Panc1 (cell line): ENCODE measurements at places on chromosomes 4 and X. TPM values are rescaled to one million over a fixed set of nuclear protein-coding genes. Genes with fewer than 3 reads are reported as not detected.

The SYP gene
- total RNA-seq = 12.4 TPM

The RNF128 gene
- 5.0 TPM for total RNA-seq

The ELOVL6 gene
- 0.54 TPM for total RNA-seq

The FHDC1 gene
- 0.21 TPM for total RNA-seq

The ATP8A1 gene
- 0.80 TPM for total RNA-seq

The ZMAT1 gene
- 5.7 TPM for total RNA-seq

The PCSK1N gene
- 17.8 TPM for total RNA-seq

The RHOXF1 gene
- 0.41 TPM for total RNA-seq

The FRG2 gene
- not detected for total RNA-seq

The EXOC1L gene
- total RNA-seq = not detected

The IL2 gene
- 0.57 TPM for total RNA-seq

The UNC5C gene
- total RNA-seq = 8.2 TPM

The IL1RAPL2 gene
- total RNA-seq = not detected

The ETDC gene
- not detected for total RNA-seq

The CXCL9 gene
- not detected for total RNA-seq

The CYBB gene
- total RNA-seq = 0.23 TPM

The GPRASP1 gene
- 5.0 TPM for total RNA-seq

The FOXR2 gene
- total RNA-seq = not detected

The SPRY1 gene
- total RNA-seq = 77.8 TPM

DNA sequence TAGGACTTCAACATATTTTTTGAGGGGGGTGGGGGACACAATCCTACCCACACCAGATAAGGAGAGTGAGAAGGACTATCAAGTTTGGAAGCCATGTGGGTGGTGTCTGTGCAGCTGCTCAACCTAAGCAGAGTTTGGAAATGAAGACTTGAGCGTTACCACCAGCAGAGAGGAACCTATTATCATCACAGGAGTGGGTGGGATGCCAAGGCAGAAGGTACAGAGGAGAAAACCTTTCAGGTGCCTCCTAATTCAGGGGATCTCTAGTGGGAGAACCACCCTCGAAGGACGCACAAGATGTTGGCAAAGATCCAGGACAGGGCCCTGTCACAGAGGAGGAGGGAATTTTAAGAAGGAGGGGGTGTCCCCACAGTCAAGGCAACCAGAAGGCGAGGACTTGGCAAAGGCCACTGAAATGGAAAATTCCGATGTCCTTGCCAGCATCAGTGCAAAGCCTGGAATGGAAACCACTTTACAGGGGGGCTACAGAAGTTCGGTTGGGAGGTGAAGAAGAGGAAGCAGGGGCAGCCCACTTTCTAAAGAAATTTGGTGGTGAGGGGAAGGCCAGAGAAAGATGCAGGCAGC is 8.4 kb upstream of the GPM6B start:
- H3K27ac ChIP-seq = no peak overlapping the region
- H3K27me3 ChIP-seq = no peaks in the 10 kb centered on the region
- H3K4me3 ChIP-seq = no peak overlapping the region
- H3K4me1 ChIP-seq = no peaks in the 10 kb centered on the region
- H3K36me3 ChIP-seq = no peaks in the 10 kb centered on the region
- no peak for DNase-seq

- H3K4me1 ChIP-seq = no peaks in the 10 kb centered on the region
- H3K27me3 ChIP-seq = no peaks in the 10 kb centered on the region
- no peak overlapping the region for H3K27ac ChIP-seq
- no peak for DNase-seq
Observed at GRCh38 chr4:137694138-137694537, 161.8 kb upstream of the PCDH18 start.

GRCh38 chr4:179817317-179817716 is 2375.1 kb upstream of the AGA start:
- H3K27me3 ChIP-seq = no peaks in the 10 kb centered on the region
- no peaks in the 10 kb centered on the region for H3K4me1 ChIP-seq
- no peak overlapping the region for H3K4me3 ChIP-seq
- H3K27ac ChIP-seq = no peak overlapping the region
- no peaks in the 10 kb centered on the region for H3K36me3 ChIP-seq

DNA sequence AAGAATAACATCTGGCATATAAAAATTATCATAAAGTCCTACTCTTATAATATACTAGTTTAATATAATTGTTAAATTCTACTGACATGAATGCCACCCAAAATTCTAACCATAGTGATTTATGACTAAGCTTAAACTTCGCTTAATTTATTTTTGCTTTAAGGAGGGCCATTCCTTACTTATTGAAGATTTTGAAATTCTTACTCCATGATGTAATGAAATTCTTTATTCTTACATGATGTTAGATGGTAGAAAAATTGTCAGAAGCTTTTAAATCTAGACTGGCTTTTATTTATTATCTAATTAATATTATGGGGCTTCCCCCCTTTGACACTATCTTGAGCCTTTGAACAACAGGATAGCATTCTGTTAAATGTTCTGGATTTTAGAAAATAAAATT is 19.5 kb upstream of the SUPT20HL2 start:
- H3K36me3 ChIP-seq = no peaks in the 10 kb centered on the region
- DNase-seq = no peak
- no peak overlapping the region for H3K4me3 ChIP-seq
- H3K27me3 ChIP-seq = no peaks in the 10 kb centered on the region
- no peak overlapping the region for H3K27ac ChIP-seq

- peaks cover 29% of the 10 kb centered on the region for H3K4me1 ChIP-seq
- no peaks in the 10 kb centered on the region for H3K27me3 ChIP-seq
- no peak for DNase-seq
- H3K36me3 ChIP-seq = no peaks in the 10 kb centered on the region
Observed at GRCh38 chr4:123553733-123554637, 157.4 kb downstream of the SPRY1 start.

- peak overlapping the region; percentile 73; the same call in 1 of the 2 replicates for H3K27ac ChIP-seq
- no peaks in the 10 kb centered on the region for H3K27me3 ChIP-seq
- no peaks in the 10 kb centered on the region; the same call in 1 of the 2 replicates for H3K4me1 ChIP-seq
- H3K36me3 ChIP-seq = no peaks in the 10 kb centered on the region
- H3K4me3 ChIP-seq = peak overlapping the region; percentile 53
Observed at GRCh38 chrX:40094041-40094899, 3.5 kb downstream of the BCOR start.

GRCh38 chr4:157994863-157995262 is 178.0 kb downstream of the GASK1B start:
- no peak overlapping the region for H3K4me3 ChIP-seq
- no peak overlapping the region for H3K27ac ChIP-seq
- H3K27me3 ChIP-seq = no peaks in the 10 kb centered on the region
- no peak for DNase-seq
- no peaks in the 10 kb centered on the region; the same call in 1 of the 2 replicates for H3K4me1 ChIP-seq
- H3K36me3 ChIP-seq = no peaks in the 10 kb centered on the region

GRCh38 chr4:3520796-3521600 is 11.2 kb downstream of the LRPAP1 start:
- no peak overlapping the region for H3K4me3 ChIP-seq
- H3K27ac ChIP-seq = no peak overlapping the region
- no peak for DNase-seq

DNA sequence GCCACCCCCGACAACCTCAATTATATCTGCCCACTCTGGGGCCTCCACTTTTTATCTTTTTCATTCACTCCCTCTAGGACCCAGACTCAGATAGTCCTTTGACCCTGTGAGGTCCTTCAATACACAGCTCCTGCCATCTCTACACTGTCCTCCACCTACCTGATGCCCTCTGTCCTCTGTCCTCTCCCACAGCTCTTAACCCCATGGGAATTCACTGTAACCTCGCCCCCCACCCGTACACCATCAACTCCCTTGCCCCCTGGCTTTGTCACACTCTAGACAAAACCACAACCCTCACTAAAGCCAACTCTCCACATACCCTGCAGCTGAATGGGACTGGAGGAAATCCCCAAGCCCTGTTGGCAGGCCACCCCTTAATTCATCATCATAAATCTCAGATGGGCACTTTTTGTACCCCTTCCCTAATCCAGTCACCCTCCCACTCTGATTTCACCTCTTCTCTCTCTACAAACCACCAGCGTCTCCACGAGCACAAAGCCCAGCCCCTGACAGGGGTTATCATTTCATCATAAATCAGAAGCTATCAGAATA is 52.3 kb upstream of the ENPP6 start:
- no peak overlapping the region for H3K27ac ChIP-seq
- no peak for DNase-seq
- H3K4me3 ChIP-seq = no peak overlapping the region
- peaks cover 16% of the 10 kb centered on the region for H3K4me1 ChIP-seq

GRCh38 chr4:85762529-85762871 is 287.6 kb downstream of the ARHGAP24 start:
- no peaks in the 10 kb centered on the region for H3K36me3 ChIP-seq
- H3K4me3 ChIP-seq = no peak overlapping the region
- H3K27ac ChIP-seq = no peak overlapping the region
- no peak for DNase-seq

GRCh38 chr4:156778606-156779005 is 193.0 kb downstream of the PDGFC start:
- DNase-seq = no peak
- no peaks in the 10 kb centered on the region; the same call in 1 of the 2 replicates for H3K4me1 ChIP-seq
- no peaks in the 10 kb centered on the region for H3K36me3 ChIP-seq
- no peak overlapping the region for H3K27ac ChIP-seq

- no peaks in the 10 kb centered on the region for H3K4me1 ChIP-seq
- H3K27me3 ChIP-seq = no peaks in the 10 kb centered on the region
- H3K36me3 ChIP-seq = no peaks in the 10 kb centered on the region
- H3K4me3 ChIP-seq = no peak overlapping the region
Observed at GRCh38 chrX:133325422-133325821, 89.9 kb downstream of the GPC4 start.

GRCh38 chrX:96424007-96424406 is 260.6 kb upstream of the DIAPH2 start:
- H3K4me3 ChIP-seq = no peak overlapping the region
- no peaks in the 10 kb centered on the region for H3K27me3 ChIP-seq
- H3K27ac ChIP-seq = no peak overlapping the region
- no peaks in the 10 kb centered on the region for H3K36me3 ChIP-seq
- no peak for DNase-seq

DNA sequence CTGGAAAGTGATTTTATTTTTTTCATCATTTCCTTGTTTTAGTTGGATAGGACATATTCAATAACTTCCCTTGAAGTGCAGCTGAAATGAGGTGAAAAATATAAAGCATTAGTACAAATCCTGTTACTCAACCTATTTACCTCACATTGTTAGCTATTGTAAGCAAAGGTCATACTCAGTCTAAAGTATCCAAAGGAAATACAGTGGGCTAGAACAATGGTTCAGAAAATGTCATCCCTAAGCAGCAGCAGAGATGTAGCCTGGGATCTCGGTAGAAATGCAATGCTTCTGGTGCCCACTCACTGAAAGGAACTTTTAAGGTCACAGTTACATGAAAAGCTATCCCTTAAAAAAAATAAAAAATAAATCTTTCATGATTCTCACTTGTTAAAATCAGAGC is 300.6 kb downstream of the PPP4R3C start:
- no peaks in the 10 kb centered on the region for H3K36me3 ChIP-seq
- H3K27ac ChIP-seq = no peak overlapping the region
- H3K27me3 ChIP-seq = no peaks in the 10 kb centered on the region
- DNase-seq = no peak

- H3K4me3 ChIP-seq = no peak overlapping the region
- no peaks in the 10 kb centered on the region for H3K36me3 ChIP-seq
- H3K27ac ChIP-seq = peak overlapping the region; percentile 21
- H3K27me3 ChIP-seq = no peaks in the 10 kb centered on the region
- no peaks in the 10 kb centered on the region for H3K4me1 ChIP-seq
Observed at GRCh38 chr4:13892739-13893105, 265.2 kb upstream of the BOD1L1 start.

DNA sequence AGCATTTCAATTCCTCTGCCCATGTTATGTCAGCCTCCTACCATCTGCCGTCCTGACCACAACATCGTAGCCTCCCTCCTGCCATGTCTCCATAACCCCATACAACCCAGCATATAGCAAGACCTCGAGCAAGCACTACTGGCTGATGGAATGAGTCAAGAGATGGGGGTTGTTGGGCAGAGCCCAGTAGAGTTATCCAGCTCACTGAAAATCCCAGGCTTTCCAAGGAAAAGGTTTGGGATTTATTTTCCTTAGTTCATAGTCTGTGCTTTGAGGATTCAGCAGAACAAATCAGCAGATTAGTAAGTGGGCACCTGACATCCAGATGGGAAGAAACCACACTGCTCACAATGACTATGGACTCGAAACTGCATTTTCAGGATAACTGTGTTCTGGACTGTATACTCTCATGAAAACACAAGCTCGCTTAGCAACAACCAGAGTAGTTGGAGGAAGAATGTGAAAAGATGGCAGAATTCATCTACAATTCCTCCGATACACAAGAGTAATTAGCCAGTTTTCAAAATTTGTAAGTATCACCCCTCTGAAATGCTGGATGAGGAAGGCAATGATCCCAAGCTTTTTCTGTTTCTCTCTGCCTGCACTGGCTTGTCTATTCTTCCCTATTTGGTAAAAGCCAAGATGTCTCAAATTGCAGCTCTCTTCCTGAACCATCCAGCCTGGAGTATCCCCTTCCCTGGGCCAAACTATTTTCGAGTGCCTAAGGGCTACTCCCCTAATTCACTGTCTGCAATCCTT is 186.2 kb upstream of the TBL1X start:
- no peak for DNase-seq
- H3K4me3 ChIP-seq = no peak overlapping the region
- no peaks in the 10 kb centered on the region for H3K27me3 ChIP-seq
- no peaks in the 10 kb centered on the region for H3K36me3 ChIP-seq
- no peaks in the 10 kb centered on the region for H3K4me1 ChIP-seq

DNA sequence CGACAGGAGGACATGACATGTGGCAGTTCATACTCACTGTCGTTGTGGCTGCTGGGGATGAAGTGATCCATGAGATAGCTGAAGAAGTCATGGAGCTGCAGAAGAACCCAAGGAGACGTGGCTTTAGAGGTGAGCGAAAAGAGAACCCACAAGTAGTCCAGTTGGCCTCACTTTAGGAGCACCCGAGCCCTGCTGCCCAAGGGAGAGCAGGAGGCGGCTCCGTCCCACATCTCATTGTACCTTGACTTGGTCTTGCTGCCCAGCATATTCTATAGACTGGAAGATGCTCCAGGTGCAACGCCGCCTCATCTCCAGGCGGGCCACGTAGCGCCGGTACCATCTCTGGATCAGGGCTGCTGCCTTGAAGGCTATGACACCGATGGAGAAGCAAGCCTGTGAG is 10.6 kb downstream of the PPEF2 start:
- no peaks in the 10 kb centered on the region for H3K27me3 ChIP-seq
- H3K27ac ChIP-seq = no peak overlapping the region
- H3K4me1 ChIP-seq = no peaks in the 10 kb centered on the region
- no peak for DNase-seq
- no peak overlapping the region for H3K4me3 ChIP-seq

DNA sequence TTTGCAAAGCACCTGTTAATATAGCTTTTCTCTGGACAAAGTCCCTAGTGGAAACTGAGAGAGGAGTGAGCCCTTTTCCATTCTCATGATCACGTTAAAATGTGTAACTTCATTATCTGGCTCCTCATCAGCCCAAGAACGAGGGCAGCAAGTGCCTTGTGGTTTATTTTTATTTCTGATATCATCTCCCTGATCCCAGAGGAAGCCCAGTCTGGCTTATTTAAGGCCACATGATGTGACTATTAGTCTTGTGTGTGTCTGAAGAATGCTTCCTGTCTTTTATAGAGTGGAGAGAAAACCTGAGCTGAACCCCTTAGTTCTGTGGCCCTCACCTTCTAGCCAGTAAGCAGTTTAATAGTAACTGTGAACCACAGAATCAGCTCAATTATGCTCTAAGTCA is 67.2 kb downstream of the LHFPL1 start:
- no peaks in the 10 kb centered on the region for H3K4me1 ChIP-seq
- H3K27ac ChIP-seq = no peak overlapping the region
- H3K4me3 ChIP-seq = no peak overlapping the region
- H3K36me3 ChIP-seq = no peaks in the 10 kb centered on the region
